Activated CD4-positive, alpha-beta T cell treated with anti-CD3 and anti-CD28 coated beads, Interleukin-2, amount 50 U/mL, for 4 hours (primary cell): ENCODE measurements at places on chromosomes 7 and 10.
A peak's percentile ranks its signal among the peaks of the same experiment; 100 is the strongest.

GRCh38 chr7:121714559-121715303 lies 158.2 kb upstream of the PTPRZ1 start:
- DNase-seq, result no peak

- no peak for DNase-seq
Measured at GRCh38 chr10:3995302-3996210, 210.5 kb upstream of the KLF6 start.

DNA sequence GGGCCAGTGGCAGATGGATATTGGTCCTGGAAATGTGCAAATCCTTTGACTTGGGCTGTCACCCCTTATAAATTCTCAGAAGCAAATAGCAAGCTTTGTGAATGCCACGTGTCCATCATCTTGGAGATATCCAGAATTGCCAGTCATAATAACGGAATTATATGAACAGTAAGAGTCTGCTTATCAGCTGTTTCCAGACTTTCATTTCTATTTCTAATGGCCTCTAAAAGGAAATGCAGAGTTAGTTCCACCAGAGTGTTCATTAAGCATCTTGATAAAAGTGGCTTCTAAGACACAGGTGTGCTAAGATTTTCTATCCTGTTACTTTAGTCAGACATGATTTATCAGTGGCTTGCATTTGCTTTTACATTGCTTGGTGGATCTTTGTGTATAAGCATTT lies 87.4 kb downstream of the RAMP3 start:
- no peak for DNase-seq

DNA sequence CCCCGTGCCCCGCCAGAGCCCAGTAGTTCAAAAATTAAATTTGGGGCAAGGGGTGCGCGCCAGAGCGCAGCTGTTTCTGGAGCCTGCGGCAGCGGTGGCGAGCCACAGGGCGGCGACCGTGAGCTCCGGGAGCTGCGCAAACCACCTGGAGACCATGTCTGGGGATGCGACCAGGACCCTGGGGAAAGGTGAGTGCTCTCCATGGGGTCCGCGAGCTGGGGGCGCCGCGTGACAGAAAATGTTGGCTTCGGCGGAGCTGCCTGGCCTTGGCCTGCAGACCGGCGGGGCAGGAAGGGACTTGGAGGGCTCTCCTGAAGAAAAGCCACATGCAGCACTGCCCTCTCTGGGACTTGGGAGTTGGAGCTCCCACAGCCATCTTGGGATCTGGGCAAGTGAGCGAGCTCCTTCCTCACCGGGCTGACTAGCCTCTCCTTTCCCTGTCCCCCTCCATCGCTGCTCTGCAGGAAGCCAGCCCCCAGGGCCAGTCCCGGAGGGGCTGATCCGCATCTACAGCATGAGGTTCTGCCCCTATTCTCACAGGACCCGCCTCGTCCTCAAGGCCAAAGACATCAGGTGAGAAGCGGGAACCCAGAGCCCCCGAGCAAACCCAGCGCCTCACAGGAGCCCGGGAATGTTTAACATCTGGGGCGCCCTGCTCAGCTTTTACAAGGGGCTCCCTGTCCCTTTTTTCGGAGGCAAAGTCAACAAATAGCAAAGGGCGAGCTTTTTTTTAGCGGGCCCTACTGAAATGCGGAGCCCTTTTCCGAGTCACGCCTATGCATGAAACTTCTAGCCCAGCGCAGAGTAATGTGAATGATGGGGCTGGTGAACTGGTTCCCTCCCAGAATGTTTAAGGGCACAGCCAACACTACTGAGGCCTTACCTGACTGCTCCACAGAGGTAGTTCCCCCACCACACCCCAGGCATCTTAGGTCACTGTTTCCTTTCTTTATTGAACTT lies 6.1 kb downstream of the GSTO2 start:
- DNase-seq, result peak; percentile 39

DNA sequence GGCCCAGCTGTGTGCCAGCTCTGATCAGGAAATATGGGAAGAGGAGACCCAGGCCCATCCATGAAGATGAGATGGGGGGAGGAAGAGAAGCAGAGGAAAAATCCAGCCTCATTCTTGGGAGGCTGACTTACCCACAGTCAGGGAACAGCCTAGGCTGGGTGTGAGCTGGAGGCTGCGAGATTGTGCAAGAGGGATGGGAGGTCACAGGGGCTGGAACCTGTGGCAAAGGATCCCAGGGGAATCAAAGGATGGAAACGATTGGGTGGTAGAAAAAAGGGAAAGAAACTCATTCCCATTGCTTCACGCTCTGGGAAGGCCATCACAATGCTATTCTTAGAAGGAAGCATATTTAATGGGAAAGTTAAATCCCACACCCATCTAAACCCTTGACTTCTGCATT lies 26.7 kb upstream of the CRHR2 start:
- no peak for DNase-seq

DNA sequence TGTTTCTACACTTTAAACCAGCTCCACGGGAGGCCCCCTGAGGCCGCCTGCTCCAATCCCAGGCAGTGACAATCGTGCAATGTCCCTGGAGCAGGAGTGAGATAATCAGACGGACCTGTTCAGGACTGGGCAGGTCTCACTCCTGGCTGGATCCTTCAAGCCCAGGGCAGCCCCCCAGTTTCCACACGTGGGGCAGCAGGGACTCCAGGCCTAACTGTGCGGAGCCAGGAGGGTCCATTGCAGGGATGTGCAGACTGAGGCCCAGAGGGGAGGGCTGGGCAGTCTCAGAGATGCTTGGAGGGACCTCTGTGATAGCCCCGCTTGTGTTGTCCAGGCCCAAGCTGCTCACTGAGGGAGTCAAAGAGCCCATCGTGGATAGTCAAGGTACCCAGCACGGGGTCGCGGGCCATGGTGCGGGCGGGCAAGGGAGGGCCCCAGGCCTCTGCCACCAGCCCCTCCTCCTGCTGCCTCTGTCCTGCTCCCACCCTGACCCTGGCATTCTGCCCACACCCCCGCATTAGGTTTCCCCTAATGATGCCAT lies 110.5 kb upstream of the KCTD7 start:
- no peak for DNase-seq

GRCh38 chr10:48745662-48746245 lies 61.1 kb downstream of the WDFY4 start:
- no peak for DNase-seq

GRCh38 chr10:69938541-69938991 lies 114.1 kb upstream of the MACROH2A2 start:
- DNase-seq, result no peak

GRCh38 chr7:55314967-55315366 lies 50.2 kb upstream of the LANCL2 start:
- DNase-seq, result no peak

DNA sequence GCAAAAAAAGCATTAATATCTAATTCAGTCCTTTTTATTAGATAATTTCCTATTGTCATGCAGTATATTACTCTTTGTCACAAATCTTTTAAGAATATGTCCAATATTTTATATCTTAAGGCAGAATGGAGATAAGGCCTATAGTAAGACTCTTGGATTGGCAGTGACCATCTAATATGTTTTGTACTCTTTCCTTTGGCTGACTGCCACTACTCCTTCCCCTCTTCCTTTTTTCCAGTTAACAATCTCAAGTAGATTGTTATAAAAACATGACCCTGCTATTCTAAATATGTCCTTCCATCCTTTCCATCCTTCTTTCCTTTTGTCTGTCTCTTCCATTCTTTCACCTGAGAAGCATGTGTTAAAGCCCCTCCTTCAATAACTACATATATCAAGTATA lies 92.8 kb upstream of the TMEM168 start:
- DNase-seq, result no peak

DNA sequence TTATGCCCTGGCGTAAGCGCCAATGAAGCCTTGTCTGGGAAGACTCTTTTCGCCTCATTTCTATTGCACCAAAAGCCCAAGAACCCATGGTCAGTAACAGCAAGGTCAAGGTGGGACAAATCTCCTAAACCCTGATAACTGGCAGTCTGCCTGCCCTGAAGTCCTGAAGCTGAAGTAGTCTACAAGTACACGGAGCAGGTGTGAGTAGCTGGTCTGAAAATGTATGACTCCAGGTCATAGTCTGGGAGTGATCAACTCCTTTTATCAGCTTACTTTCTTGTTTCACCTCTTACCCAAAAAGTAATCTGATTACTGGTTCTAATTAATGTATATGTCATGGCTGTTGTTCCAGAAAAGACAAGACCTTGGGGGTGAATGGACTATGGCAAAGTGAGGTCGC lies 107.3 kb upstream of the EFCAB10 start:
- DNase-seq, result no peak

DNA sequence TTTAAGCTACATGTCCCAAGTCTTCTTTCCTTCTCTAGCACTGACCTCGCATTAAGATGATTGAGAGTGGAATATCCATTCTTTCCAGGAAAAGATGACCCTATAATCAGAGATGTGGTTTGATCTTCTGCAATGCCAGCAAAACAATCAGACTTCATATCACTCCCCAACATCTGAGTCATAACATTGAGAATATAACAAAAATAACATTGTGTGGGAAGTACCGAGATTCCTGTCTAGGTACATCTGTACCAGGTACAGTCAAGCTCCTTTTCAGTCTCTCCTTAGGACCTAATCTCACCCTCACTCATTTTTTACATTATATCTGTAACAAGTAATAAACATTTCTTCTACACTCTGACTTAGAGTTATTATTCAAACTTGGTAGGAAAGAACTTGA lies 201.6 kb downstream of the LRRTM3 start:
- DNase-seq, result no peak

- DNase-seq, result no peak
Measured at GRCh38 chr10:81135851-81136250, 598.1 kb downstream of the SH2D4B start.

DNA sequence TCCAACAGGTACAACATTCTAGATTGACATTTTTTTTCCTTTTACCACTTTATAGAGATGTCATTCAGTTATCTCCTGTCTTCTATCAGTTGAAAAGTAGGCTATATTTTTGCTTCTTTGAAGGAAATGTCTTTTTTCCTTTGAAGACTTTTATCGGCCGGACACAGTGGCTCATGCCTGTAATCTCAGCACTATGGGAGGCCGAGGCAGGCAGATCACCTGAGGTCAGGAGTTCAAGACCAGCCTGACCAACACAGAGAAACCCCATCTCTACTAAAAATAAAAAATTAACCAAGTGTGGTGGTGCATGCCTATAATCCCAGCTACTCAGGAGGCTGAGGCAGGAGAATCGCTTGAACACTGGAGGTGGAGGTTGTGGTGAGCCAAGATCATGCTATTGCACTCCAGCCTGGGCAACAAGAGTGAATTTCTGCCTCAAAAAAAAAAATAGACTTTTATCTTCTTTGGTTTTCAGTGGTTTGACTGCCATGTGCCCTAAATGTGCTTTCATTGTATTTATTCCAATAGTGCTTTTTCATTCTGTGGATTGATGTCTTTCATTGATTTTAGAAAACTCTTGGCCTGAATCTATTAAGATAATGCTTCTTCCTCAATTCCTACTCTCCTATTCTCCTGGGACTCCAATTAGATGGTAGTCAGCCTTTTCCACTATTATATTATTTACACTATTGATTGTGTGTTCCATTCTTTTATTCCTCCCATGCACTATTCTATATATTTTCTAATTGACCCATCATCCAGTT lies 84.6 kb downstream of the IMMP2L start:
- DNase-seq, result no peak

- DNase-seq, result peak; percentile 85
Measured at GRCh38 chr10:102229810-102230263, 3.7 kb downstream of the ELOVL3 start.

DNA sequence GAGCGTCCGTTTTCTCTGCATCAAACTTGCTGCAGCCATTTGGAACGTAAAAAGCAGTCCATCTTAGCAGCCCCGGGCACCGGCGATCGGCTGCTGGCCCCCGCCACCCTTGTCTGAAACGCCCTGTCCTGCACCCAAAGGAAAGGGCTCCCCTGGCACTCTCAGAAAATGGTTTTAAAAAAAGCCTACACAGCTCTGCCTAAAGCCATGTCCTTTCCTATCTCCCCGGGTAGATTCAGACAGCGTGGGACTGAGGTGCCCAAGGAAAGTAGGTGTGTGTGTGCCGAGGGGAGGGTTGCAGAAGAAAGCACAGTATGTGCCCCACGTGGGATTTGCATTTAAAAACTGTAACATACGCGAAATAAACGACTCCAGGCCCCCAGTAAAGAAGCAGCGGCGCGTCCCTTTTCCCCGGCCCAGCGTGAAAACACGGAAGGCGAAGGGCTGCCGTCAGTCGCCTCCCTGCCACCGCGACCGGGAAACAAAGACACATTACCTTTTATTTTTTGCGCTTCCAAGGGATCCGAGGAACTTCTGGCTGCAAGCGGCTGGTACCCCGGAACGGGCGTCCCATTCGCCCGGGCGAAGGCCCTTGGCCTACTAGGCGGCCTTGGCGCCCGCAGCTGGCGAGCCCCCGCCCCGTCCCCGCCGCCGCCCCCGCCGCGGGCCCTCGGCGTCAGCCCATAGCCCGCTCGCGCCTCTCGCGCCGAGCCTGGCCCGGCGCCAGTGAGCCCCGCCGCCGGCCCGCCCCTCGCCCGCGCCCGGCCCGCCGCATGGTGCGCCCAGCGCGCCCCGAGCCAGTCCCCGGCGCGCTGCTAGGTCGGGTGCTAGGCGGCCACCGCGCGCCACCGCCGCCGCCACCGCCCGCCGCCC lies 304.6 kb downstream of the PRPF18 start:
- no peak for DNase-seq

DNA sequence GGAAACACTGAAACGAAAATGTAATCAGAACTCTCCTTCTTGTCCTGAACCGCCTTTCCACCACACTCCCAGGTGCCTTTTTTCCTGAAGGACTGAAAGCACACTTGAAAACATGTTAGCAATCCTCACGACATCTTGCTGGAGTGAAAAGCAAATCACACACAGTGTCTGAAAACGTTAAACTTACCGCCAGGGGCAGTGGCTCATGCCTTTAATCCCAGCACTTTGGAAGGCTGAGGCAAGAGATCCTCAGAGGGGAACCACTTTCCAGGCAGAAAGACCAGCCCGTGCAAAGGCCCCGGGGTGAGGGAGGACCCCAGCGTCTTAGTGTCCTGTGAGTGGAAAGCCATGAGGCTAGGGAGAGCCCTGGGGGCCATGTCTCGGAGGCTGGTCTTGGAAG lies 210.4 kb downstream of the PRPF18 start:
- DNase-seq, result no peak

DNA sequence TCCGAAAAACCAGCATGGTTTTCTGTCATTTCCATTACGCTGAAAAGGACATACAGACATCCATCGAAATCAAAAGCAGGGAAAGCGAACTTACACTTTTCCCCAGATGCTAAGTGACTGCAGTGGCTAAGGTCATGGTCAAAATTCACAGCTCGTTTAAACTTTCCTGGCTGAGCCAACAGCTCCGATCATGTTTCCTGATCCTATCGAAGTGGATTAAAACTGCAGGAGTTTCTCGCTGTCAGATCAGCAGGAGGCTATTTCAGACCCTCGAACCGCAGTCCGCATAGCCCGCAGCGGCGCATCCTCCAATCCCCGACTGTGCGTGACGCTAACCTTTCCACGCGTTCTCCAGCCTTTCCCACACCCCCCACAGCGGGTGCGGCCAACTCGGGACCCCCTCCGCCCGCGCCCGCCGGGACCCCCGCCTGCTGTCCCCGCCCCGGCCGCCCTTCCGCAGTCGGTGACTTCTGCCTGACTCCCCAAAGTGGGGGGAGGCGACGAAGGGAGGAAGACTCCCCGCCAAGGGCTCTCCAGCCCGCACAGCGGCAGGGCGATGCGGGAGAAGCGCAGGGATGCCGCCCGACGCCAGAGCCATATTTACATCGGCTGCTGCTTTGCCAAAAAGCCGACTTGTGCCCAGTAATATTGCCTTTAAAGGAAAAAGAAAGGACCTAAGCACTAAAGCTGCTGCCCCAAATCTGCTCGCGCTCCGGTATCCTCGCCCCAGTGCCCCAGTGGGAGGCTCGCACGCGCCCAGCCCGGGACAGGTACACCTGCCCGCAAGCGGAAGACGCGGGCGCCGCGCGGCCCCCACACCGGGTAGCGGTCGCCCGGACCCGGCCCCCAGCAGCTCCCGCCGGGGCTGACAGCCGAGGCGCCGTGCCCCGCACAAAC lies 1.2 kb downstream of the PIP4K2A start:
- DNase-seq, result peak; percentile 24
